ENCODE measurements at places on chromosomes 7 and 10.
A peak's percentile ranks its signal among the peaks of the same experiment; 100 is the strongest.

GRCh38 chr7:55641811-55642210, 69.5 kb upstream of the VOPP1 start:
- peak; percentile 31 for DNase-seq

DNA sequence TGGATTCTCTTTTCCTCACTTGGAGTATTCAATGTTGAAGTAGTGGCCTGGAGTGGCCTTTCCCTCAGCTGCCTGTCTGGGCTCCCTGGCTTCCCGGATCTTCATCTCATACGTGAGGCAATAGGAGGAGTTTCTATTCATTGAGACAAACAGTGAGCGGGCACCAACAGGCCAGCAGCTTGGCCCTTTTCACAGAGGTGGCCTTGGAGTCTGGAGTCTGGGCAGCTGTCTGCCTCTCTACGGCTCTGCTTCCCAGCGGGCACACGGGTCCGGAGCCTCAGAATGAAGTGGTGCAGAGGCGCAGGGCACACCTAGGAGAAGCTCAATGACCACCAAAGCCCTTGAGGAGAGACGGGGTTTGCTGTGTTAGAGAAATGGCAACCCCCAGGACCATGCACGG, 169.4 kb downstream of the CCDC3 start:
- DNase-seq = no peak

DNA sequence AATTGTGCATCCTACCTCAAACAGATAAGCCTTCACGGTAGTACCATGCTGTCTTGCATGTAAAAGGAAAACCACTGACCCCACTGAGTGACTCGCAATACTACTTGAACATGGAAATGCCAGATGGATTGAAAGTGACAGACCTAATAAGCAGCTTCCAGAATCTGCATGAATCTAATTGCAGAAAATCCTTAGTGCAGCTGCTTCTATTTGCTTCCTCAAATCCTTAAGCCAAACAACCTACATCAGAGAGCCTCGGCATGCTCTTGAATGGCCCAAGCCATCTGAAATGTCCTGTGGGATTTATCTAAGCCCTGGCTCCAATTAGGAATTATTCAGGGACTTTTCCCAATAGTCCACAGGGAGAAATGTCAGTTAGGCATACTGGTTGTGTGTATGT, 509.5 kb upstream of the CELF2 start:
- no peak for DNase-seq

DNA sequence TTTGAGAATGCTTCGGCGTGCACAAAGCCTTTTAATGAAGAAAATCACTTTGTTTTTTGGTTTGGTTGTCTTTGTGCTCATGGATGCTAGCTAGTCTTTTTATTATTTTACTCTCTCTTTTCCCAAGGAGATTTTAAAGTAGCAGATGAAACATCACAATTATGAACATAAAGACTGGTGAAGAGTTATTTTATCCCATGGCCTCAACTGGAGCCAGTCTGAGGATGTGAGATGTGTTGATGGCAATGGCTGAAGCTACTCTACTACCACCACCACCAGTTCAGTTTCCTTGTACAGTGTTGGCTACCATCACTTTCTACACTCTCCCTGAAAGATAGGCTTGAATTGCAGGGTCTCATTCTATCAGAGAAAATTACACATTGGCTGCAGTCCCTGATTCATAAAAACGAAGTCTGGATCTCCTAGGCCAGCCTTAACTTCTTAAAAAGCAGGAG, 494 bp upstream of the HERC4 start:
- DNase-seq = no peak

DNA sequence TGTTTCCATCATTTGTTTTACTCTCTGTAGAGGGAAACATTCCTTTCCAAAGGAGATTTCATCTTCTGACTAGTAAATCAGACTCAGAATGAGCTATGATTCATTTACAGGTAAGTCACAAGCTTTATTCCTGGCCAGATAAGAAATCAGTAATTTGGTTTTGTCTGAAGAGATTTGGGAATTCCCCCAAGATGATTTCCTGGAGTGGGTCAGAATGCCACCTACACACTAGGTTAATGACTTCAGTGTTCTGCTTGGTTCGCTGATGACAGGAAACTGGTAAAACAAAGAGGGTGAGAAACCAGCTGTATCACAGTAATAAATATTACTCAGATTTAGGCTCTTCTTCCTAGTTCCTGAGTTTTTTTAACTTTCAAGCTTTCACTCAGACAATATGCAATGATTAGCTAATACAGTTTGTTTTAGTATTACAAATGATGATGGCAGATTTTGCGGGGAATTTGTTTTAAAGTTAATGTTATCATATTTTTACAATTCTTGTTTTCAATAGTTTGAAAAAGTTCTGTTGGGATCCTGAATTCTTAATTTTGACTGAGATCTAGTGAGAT, 8.3 kb upstream of the ASZ1 start:
- DNase-seq = no peak

GRCh38 chr7:152711444-152711944, 35.6 kb upstream of the XRCC2 start:
- no peak for DNase-seq

GRCh38 chr10:118594392-118595063, 920 bp downstream of the PRLHR start:
- DNase-seq = no peak

- no peak for DNase-seq
These were observed 20.4 kb downstream of the SH2B2 start for GRCh38 chr7:102306916-102307677.

DNA sequence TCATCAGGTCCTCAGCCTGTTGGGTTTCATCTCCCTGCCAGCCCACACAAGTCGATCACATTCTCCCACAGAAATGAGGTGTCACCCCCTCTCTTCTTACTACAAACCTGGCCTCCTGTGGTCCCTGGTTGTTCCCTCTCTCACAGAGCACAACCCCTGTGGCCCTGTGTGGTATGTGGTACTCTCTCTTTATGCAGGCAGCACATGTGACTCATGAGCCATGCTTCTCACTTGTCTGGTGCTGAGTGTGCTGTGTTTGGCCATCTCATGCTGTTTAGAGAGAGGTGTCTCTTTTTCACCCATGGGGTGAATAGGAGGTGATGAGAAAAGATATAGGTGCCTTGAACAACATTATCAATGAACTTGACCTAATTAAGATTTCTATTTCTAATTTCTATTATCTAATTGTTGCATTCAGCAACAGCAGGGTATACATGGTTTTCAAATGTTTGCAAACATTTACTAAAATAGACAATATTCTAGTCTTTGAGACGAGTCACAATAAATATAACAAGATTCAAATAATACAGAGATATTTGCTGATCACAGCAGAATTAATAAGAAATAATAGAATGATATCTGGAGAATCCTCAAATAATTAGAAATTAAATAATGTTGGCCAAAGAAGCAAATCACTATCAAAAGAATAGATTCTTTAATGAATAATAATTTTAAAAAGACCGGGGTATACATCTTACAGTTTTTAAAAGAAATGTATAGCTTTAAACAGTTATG, 633.8 kb upstream of the IGFBP3 start:
- no peak for DNase-seq

DNA sequence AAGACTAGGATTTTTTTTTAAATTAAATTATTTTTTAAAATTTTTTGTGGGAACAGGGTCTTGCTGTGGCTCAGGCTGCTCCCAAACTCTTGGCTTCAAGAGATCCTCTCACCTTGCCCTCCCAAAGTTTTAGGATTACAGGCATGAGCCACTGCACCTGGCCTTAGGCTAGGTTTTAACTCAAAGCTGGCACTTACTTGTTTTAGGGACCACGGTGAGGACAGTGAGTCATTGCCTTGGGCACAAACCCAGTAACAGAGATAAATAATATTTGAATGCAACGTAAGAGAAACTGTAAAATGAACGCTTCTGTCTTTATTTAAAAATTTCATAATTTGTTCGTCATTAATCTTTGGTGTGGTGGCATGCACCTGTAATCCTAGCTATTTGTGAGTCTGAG, 96.6 kb downstream of the GATA3 start:
- DNase-seq = no peak

GRCh38 chr10:60731134-60731885, 47.0 kb upstream of the CDK1 start:
- DNase-seq = no peak

DNA sequence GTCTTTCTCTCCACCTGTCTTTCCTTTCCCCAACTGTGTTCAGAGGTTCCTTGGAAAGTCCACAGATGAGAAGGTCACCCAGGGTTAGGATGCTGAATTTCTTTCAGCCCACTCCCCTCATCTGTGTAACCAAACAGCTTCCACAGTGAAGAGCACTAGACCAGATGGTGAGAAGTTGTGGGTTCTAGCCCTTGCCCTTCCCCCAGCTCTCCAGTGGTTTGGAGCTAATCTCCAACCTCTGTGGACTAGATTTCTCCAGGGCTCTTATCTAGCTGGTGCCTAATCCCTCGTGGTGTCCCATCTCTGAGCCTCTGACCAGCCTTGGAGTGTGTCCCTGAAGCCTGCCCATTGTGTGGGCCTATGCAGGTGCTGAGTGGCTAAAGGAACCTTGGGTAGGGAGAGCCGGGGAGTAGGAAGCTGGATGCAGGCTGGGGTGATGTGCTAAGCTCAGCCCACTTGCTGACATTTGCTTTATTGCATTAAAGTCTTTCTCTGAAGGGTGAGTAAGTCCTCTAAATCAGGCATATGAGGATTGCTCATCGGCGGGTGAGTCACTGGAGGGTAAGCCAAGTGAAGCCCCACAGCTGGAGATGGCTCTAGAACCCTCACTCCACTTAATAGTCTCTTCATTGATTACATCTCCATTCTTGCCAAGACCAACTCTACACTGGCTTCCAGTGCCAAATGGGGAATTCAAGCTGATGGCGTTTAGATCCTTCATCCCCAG, 14.9 kb downstream of the DUSP5 start:
- DNase-seq = no peak

DNA sequence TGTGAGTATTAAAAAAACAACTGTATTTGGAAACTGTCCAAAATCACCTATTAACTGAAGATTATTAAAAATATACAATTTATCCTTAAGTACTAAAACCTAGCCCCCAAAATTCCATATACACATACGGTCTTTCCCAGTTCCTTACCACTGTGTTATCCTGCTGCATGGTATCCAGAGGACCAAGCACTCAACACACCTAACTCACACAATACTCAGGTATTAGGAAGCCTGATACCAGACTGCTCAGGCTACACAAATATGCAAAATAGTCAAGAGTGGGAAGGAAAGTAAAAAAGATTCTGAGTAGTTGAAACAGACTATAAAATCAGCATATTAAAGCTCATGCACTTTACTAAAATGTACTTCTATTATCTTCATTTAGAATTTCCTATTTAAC, 67.2 kb downstream of the EPC1 start:
- no peak for DNase-seq

DNA sequence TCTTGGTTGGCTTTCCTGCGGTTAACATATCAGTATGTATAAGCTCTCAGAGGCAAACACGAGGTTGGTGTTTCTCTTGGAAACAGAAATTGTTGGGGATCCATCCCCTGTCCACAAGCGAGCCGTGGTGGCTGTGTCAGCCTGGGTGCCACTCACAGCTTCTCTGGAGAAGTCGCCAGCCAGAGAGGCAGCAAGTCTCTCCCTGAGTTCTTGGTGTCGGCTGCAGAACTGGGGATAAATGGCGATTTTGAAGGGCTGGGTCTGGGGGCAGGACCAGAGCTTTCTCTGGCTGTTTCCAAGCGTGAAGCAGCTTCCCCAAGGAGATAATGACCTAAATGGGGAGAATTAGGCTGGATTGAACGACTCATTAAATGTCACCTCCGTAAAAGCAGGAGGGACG, 335.3 kb downstream of the GLRX3 start:
- DNase-seq = no peak

- DNase-seq = no peak
These were observed 103.3 kb downstream of the DNMBP start for GRCh38 chr10:99906470-99906869.

DNA sequence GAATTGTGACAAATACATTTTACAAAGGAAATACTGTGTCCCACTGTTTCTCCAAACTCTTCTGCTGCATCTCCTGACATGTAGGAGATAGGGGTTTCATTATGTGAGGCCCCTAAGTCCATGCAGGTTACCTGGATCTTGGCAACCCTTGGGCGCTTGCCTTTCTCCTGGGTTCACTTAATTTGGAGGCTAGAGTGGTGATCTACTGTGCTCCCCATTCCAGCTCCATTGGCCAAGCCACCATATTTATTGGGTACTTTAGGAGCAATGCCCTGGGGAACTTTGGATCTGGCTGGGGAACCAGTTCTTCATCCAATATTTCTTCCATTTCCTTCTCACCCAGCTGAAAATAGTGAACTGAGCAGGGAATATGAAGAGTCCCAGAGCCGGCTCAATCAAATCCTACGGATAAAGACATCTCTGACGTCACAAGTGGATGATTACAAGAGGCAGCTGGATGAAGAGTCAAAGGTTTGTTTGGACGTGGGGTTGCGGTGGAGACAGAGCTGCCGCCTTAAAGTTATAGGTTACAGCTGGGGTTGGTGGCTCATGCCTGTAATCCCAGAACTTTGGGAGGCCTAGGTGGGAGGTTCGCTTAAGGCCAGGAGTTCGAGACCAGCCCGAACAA, 18.5 kb downstream of the MYH16 start:
- DNase-seq = no peak

DNA sequence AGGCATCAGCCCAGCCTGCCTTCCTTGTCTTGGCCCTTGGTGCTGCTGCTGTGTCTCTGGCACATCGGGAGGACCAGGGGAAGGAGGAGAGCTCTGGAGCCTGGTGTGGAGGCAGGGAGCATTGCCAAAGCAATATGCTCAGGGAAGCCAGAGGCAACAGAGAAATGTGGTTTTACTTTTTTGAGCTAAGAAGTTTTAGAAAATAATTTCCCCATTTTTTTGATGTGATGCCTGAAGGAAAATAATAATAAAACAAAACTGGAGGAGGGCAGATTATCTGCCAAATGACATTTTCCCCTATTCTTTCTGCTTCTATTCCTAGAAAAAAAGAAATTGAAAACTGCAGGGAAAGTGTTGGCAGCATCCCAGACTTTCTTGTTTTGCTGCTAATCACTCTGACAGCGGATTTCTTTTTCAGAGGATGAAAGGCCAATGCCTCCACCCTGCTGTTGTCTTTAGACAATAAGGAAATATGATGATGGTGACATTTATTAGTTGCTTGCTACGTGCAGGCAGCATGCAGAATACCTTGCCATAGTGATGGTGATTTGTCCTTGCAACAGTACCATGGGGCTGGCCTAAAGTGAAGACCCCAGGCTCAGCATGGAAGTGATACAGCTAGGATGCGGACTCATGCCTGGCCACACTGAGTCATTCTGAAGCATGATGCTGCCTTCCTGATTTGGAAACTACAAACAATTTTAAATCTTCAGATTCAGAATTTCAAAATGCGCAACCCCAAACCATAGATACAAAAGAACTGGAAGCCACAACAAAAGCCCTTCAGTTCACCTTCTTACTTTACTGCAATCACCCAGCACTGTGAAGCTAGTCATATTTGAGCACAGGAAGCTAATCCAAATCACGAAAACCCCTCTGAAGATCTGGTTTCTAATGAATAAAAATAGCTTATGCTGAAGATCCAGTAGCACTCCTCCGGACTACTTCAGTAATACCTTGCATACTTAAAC, 260.2 kb upstream of the TMEM72 start:
- no peak for DNase-seq

Measured in GF-D8 (cell line).